ENCODE measurements at places on chromosomes 3 and 15.

DNA sequence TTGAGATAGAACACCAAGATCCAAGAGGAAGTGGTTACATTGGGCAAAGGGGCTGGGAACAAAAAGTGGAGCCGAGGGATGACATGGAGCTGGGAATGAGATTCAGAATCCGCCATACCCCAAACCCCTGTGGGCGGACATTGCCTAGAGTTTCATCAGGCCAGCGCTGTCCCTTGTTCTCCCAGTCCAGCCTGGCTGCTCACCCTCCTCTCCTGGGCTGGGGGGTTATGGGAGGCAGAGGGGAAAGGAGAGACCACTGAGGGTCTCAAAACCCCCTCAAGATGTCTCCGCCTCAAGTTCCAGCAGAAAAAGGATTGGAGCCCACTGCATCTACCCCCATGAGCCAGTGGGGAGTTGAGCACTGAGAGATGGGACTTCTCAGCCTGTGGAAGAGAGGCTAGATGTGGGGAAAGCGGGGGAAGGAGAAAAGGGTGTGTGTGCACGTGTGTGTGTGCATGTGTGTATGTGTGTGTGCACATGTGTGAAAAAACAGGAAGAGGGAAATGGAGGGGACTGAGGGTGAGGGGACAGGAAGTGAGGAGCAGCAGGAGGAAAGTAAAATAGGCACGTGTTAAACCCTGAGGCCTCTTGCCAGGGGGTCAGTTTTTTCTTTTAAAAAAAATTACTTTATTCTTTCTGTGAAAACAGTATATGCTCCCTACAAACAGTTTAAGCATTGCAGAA is 14.3 kb downstream of the GRM2 start:
- DNase-seq, result no peak

- DNase-seq, result no peak
These were observed 15.3 kb downstream of the DNAJC13 start for GRCh38 chr3:132432639-132433038.

DNA sequence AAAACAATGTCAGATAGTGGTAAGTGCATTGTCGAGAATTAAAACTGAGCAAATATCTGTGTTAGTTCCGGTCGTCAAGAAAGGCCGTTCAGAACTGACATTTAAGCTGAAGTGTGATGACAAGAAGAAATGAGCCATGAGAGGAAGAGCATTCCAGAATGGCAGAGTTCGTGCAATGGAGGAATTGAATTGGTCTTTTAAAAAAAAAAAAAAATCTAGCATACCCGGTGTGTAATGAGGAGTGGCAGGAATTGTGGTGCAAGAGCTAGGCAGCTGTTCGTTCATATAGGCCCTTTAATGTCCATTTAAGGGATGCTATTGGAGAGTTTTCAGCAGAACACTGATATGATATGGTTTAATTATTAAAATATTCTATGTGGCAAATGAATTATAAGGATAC is 2.6 kb upstream of the GBE1 start:
- DNase-seq, result no peak

DNA sequence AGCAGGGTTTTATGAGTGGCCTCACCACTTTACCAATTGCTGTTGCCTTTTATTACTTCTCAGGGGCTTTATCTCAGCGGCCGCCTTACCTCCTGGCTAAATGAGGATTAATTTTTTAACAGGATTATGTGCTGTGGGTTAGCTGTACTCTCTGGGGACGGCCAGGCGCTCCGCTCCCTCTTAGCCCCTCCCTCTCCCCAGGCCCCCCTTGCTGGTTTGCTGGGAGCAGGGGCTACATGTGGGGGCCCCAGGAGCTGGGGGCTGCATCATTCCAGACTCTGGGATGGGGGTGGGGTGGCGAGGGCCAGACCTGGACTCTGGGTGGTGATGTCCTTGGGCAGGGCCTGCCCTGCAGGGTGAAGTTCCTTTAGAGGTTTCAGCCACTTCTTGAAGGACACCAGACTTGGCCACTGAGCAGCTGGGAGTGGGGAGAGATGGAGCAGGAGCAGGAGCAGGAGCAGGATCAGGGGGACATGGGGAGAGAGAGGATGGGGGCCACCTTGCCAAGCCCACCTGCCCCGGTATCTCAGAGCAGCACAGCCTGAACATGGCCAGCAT is 196.1 kb downstream of the GOLGA6L6 start:
- no peak for DNase-seq

GRCh38 chr15:85704066-85704465 is 90.7 kb downstream of the KLHL25 start:
- DNase-seq, result no peak

GRCh38 chr3:194974468-194975135 is 288.9 kb downstream of the FAM43A start:
- DNase-seq, result no peak

GRCh38 chr3:169389925-169390253 is 273.6 kb downstream of the MECOM start:
- DNase-seq, result no peak

- no peak for DNase-seq
These were observed 76.2 kb upstream of the CMTM7 start for GRCh38 chr3:32315441-32315840.

Measured in stimulated activated CD4-positive, alpha-beta T cell treated with anti-CD3 and anti-CD28 coated beads, Interleukin-1b, Interleukin-23, amount 100 ng/mL, for 1 hour (primary cell).